Gastroesophageal sphincter (tissue), 4 donors: ENCODE measurements at places on chromosomes 12 and 14.

- no peak for ATAC-seq
Measured at GRCh38 chr12:39928181-39928899, 177.5 kb downstream of the SLC2A13 start.

GRCh38 chr12:30811966-30812365, 57.2 kb upstream of the CAPRIN2 start:
- ATAC-seq = no peak

GRCh38 chr12:97921979-97922722, 459.5 kb downstream of the RMST start:
- ATAC-seq = peak; percentile 86

DNA sequence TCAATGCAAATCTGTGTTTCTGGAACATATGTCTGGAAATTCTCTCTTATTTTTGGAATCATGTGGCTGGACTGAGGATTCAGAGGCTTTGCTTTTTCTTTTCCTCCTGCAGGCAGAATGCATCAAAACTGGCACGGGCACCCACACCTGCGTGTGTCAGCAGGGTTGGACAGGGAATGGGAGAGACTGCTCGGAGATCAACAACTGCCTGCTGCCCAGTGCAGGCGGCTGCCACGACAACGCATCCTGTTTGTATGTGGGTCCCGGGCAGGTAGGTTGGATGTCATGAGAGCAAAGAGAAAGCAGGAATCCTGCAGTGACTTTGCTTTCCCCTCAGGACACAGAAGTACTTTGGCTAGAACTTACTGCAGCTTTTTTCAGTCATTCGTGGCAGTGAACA, 90.3 kb downstream of the STAB2 start:
- ATAC-seq = no peak

- ATAC-seq = no peak
Measured at GRCh38 chr12:123943816-123944215, 28.8 kb downstream of the CCDC92 start.

DNA sequence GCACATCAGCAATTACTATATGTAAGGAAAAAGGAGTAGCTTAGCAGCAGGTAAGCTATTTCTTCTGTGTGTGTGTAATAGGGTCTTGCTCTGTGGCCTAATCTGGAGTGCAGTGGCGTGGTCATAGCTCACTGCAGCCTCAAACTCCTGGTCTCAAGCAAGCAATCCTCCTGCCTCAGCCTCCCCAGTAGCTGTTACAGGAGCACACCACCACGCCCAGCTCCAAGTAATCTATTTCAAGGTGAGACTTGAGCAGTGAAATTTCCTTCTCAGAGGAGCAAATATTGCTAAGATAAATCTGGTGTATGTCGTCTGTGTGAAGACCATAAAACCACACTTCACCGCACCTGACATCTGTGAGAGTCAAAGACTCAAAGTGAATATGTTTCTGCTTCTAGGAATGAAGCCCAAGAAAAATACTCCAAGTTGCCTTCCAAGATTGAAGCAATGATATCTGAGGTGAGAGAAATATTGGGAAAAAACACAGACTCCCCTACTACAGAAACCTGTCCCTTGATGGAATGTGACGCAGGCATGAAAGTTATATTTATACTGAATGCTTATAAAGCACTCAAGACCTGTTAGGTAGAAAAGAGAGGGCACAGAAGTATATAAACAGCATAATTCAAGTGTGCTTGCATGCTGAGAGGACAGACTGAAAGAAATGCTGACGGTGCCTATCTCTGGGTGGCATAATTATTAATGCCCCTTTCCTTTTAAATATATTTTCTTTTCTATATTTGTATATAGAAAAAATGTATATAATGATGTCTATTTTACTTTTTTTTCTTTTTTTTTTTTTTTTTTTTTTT, 2.5 kb upstream of the SELPLG start:
- no peak for ATAC-seq

DNA sequence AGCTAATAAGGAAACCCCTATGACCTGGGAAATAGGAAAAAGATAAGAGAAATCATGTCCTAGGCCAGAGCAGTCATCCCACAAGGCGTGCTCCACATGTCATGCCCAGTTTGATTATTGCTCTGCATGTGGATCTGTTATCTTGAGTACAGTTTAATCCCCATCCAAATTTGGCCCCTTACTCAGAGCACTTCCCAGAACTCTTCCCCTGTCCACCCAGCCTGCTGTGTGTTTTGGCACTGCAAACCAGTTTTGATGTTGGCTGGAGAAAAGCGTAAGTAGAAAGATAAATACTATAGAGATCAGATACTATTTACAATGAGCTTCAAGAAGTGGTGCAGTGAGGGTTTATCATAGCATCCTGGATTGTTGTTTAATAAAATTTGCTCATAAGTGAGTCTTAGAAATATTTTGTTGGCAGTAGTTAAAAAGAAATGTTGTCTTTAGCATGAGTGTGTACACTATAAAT, 83.8 kb downstream of the PTPRB start:
- ATAC-seq = no peak

DNA sequence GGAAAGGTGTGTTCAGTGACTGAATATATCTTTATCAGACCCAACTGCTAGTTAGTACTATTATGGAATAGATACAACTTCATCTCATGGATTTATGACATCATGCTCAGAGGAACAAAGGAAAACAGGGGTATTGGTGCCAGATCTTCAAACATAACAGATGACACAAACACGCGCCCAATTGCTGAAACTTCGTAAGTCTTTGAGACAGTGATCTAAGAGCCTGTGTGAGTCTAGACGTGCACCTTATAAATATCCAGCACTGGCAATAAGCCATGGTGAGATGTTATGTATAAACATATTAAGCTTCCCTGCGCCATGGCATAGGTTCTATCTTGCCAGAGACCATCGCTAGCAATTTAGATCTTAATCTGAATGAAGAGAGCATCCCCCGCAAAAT, 42.2 kb upstream of the NR2C1 start:
- ATAC-seq = no peak

GRCh38 chr14:56262530-56262929, 144.3 kb downstream of the PELI2 start:
- no peak for ATAC-seq

GRCh38 chr12:49089821-49090773, 4.5 kb downstream of the DHH start:
- ATAC-seq = no peak

GRCh38 chr12:9134981-9135628, 19.4 kb upstream of the A2M start:
- peak; percentile 31 for ATAC-seq

GRCh38 chr12:122310626-122311333, 44.5 kb upstream of the VPS33A start:
- ATAC-seq = no peak

GRCh38 chr12:90036637-90037036, 328.0 kb upstream of the ATP2B1 start:
- ATAC-seq = no peak

GRCh38 chr12:74412606-74413230, 124.9 kb upstream of the ATXN7L3B start:
- no peak for ATAC-seq

- no peak for ATAC-seq
Measured at GRCh38 chr12:2288471-2288870, 235.7 kb downstream of the CACNA1C start.
